Naive thymus-derived CD8-positive, alpha-beta T cell (primary cell): ENCODE measurements at places on chromosomes 13 and 19.
A peak's percentile ranks its signal among the peaks of the same experiment; 100 is the strongest.

GRCh38 chr19:14408491-14409145 lies 10.5 kb downstream of the DDX39A start:
- DNase-seq, result no peak

GRCh38 chr13:96428911-96429310 lies 339.0 kb downstream of the HS6ST3 start:
- no peak for DNase-seq

DNA sequence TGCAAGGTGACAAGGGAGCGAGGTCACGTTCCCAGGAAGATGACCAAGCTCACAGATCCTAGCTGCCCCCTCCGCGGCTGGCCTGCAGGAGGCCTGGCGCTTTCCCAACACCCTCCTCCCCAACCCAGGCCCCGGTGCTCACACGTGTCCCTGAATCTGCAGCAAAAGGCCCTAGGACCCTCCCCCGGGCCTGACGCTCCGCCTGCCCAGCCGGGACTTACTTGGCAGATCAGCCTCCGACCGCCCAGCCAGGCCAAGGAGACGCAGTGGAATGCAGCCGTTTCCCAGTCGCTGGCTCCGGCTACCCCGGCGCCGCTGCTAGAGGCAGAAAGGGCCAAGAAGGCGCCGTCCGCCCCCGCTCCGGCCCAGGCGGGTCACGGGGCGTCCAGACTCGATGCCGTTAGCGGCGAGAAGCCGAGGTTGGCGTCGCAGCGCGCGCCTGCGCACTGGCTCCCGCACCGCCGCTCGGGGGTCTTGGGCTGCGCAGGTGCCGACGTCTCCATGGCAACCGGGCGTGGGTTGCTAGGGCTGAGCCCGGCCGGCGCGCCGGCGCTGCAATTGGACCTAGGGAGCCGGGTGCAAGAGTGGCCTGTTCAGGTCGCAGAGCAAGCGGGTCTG lies at the start of gene PNMA8A:
PNMA8A (minus strand) TSS at position 448 of the 618 bp plus-strand sequence. CDS start 528 bp downstream, outside the sequence.
- no peak for DNase-seq

DNA sequence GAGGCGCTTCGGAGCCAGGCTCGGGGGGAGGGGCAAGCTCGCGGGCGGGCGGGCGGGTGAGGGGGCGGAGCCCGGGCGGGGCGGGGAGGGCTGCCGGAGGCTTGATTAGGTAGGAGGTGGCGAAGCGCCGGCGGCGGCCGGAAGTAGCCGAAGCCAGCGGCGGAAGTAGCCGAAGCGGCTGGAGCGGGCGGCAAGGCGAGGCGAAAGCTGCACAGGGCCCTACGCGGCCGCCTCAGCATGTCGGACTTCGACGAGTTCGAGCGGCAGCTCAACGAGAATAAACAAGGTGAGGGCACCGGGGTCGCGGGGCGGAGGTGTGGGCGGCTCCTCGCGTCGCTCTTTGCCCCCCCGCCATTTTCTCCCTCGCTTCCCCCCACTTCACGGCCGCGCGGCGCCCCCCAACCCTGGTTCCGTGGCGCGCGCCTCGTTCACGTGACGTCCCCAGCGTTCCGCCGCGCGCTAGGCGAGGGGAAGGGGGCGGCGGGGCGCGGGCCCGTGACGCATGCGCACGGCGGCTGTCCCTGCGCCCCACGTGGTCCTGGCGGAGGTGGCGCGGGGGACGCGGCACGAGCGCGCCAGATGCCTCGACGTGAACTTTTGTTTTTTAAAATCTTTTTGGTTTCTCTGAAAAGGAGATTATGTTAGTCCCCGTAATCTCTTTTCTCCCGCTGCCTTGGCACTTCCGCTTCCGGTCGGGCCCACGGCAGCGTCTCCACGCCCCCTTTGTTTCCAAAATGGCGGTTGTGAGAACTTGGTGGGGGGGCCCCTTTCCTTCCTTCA lies at the start of gene U2AF2:
U2AF2 (plus strand) TSS at position 168 of the 780 bp plus-strand sequence; CDS start at position 238, 70 bp downstream.
- DNase-seq, result peak; percentile 93

DNA sequence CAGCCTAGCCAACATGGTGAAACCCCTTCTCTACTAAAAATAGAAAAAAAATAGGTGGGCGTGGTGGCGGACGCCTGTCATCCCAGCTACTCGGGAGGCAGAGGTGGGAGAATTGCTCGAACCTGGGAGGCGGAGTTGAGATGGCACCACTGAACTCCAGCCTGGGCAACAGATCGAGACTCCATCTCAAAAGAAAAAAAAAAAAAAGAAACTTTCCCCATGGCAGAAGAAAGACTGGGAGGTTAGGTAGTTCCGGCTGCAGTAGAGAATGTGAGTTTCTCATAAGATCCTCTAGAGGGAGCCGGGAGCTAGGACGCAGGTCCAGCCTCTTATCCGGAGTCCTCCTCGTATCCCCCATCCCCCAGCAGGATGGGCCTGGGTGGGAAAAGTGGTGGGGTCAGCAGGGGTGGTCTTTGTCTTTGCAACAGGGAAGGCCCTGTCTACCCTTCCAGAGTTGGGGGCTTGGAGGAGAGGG lies 13.2 kb upstream of the CREB3L3 start:
- peak; percentile 27 for DNase-seq

GRCh38 chr13:52848455-52849195 lies at the start of gene PCDH8:
PCDH8 (minus strand) TSS chr13:52848640; CDS start chr13:52848436, 204 bp downstream.
- DNase-seq, result no peak

DNA sequence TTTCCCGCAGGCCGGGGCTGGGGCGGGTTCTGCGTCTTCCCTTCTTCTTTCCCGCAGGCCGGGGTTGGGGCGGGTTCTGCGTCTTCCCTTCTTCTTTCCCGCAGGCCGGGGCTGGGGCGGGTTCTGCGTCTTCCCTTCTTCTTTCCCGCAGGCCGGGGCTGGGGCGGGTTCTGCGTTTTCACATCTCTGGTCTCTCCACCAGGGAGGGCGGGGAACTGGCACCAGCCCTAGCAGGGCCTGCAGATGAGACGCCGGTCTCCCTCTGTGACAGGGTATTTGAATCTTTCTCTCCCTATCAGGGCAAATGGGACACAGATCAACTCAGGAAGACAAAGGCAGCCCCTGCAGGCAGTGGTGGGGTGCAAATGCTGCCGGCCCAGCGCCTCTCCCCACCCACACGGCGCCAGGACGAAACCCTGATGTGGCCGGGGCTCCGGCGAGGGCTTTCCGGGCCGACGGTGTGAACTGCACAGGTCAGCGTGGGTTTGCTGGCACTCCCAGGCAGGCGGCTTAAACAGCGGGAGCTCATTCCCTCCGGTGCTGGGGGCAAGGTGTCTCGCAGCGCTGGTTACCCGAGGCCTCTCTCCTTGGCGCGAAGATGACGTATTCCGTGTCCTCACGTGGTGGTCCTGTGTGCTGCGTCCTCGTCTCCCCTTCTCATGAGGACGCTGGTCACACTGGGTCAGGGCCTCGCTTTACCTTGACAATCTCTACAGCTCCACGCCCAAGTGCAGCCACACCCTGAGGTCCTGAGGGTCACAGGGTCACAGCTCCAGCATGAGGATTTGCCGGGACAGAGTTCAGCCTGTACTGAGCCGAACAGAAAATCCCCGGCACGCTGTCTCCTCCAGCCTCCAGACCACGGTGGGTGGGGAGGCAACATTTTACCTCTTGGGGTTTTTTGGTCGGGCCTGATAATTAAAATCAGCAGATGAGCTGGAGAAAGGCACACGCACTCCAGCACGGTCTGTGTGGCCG lies 717 bp upstream of the C13orf46 start:
- no peak for DNase-seq

DNA sequence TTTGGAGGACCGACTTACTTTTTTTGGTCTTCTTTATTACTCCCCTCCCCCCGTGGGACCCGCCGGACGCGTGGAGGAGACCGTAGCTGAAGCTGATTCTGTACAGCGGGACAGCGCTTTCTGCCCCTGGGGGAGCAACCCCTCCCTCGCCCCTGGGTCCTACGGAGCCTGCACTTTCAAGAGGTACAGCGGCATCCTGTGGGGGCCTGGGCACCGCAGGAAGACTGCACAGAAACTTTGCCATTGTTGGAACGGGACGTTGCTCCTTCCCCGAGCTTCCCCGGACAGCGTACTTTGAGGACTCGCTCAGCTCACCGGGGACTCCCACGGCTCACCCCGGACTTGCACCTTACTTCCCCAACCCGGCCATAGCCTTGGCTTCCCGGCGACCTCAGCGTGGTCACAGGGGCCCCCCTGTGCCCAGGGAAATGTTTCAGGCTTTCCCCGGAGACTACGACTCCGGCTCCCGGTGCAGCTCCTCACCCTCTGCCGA lies 409 bp downstream of the FOSB start:
- peak; percentile 75 for DNase-seq

DNA sequence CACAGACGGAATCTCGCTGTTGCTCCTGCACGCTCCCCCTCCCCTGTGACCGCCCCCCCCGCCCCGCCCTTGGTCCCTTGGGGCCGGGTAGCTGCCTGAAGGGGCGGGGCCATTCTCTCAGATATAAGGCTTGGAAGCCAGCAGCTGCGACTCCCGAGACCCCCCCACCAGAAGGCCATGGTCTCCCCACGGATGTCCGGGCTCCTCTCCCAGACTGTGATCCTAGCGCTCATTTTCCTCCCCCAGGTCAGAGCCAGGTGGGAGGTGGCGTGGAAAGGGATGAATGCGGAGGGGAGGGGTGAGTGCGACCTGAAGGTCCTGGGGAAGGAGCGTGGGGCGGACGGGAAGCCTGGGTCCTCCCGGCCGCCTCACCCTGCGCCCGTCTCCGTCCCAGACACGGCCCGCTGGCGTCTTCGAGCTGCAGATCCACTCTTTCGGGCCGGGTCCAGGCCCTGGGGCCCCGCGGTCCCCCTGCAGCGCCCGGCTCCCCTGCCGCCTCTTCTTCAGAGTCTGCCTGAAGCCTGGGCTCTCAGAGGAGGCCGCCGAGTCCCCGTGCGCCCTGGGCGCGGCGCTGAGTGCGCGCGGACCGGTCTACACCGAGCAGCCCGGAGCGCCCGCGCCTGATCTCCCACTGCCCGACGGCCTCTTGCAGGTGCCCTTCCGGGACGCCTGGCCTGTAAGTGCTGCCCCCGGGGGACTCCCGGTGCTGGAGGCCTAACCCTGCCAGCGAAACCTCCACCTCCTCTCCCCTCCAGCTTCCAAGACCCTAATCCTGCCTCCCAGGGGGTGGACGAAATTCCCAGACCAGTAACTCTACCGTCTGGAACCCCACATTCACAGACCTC lies at the start of gene DLL3:
DLL3 (plus strand) TSS at position 150 of the 845 bp plus-strand sequence; CDS start at position 178, 28 bp downstream.
- DNase-seq, result no peak

- no peak for DNase-seq
These were observed 351.9 kb downstream of the EFNB2 start for GRCh38 chr13:106183410-106184065.
